ENCODE measurements at places on chromosomes 6 and 20.

DNA sequence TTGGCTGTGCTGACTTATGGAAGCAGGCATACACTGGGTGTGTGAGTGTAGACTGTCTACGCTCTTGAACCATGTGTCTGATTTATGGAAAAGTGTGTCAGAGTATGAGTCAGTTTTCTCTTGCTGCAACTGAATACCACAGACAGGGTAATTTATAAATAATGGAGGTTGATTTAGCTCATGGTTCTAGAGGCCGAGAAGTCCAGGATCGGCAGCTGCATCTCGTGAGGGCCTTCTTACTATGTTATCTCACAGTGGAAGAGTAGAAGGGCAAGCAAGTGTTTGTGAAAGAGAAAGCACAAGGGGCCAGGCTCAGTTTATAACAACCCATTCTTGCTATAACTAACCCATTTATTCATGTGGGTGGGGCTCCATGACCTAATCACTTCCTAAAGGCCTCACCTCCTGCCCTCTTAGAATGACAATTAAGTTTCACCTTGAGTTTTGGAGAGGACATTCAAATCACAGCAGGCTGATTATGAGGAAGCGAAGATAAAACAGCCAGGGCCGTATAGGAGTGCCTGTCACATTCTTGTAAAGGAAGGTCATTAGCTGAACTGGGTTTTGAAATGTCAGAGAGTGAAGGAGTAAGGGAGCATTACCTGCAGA, 6.7 kb downstream of the GPR31 start:
- no peaks in the 10 kb centered on the region for H3K4me1 ChIP-seq
- H3K4me3 ChIP-seq: no peak overlapping the region
- no peaks in the 10 kb centered on the region for H3K36me3 ChIP-seq
- no peak overlapping the region for H3K27ac ChIP-seq

DNA sequence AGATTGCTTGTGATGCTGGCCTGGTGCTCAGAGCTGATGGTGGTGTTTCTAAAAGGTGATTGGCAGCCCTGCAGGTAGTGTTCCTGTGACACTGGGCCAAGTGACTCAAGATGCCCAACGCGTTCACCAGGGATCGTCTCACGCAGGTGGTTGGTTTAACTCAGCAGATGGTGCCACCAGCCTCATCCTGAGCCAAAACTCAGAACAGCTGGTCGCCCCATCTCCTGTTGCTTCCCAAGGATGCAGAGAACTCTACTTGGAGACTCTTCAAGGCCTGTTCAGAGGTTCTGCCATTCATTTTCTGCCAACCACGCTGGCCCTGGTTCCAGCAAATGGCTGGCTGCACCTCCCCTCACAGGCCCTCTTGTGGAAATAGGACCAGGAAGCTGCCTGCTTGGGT, 394.4 kb downstream of the CDH26 start:
- no peaks in the 10 kb centered on the region for H3K4me1 ChIP-seq
- H3K4me3 ChIP-seq: no peak overlapping the region
- no peak overlapping the region for H3K27ac ChIP-seq
- H3K36me3 ChIP-seq: no peaks in the 10 kb centered on the region

- ATAC-seq: no peak
- peaks cover 6% of the 10 kb centered on the region for H3K27me3 ChIP-seq
- no peak overlapping the region for H3K4me3 ChIP-seq
- H3K36me3 ChIP-seq: no peaks in the 10 kb centered on the region
- peak overlapping the region; percentile 88 for H3K27ac ChIP-seq
Observed at GRCh38 chr20:1322511-1323245, 6.3 kb downstream of the SDCBP2 start.

DNA sequence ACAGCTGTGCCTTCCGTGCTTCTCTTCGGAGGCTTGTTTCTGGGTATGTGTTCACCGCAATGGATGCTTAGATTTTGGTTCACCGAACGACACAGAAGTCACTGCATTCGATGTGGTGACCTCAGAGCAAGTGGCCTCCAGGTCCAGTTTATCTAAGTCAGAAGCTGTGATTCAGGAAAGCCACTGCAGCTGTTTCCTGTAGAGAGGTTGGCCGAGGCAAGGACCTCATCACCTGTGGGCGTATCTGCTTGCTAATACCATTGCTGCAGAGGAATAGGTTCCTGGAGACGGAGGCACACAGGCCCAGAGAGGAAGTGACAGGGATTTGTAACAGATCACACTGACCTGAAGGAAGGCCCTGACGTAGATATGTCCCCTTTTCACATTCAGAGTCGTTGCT, 82.7 kb downstream of the FARS2 start:
- no peaks in the 10 kb centered on the region for H3K36me3 ChIP-seq
- no peak overlapping the region for H3K4me3 ChIP-seq
- H3K27ac ChIP-seq: no peak overlapping the region
- no peak for ATAC-seq
- no peaks in the 10 kb centered on the region for H3K27me3 ChIP-seq

DNA sequence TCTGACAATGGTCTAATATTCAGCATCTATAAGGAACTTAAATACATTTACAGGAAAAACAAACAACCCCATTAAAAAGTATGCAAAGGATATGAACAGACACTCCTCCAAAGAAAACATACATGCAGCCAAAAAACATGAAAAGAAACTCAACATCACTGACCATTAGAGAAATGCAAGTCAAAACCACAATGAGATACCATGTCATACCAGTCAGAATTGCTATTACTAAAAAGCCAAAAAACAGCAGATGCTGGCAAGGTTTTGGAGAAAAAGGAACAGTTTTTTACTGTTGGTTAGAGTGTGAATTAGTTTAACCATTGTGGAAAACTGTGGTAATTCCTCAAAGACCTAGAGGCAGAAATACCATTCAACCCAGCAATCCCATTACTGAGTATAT, 339.0 kb upstream of the ADGRB3 start:
- no peaks in the 10 kb centered on the region for H3K27me3 ChIP-seq
- H3K4me3 ChIP-seq: no peak overlapping the region
- no peaks in the 10 kb centered on the region for H3K36me3 ChIP-seq
- no peak for ATAC-seq
- no peak overlapping the region for H3K27ac ChIP-seq

DNA sequence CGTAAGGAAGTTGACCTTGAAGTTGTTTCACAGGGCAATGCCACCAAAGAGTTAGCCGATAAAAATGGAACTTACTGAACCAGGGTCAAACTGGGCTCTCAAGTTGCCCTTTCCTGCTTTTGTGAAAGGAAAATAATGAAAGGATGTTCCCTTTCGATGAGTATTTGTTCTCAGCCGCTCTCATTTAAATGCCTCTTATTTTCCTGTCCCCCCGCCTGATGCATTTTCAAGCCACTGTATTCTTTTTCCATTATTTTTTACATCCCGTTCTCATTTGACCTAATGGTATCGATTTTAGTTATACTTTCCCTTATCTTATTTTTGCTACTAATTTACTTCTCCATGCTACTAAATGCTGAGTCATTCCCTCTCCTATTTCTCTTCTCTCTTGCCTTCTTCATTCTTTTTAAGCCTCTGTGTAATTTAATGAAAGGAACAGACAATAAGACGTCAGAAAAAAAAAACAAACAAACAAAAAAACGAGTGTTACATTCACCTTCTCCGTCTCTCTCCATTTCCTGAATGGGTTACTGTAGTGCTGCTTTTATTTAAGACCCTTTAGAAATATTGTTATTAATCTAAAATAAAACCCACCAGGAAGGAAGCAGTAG, 655 bp upstream of the NDUFAF4 start:
- ATAC-seq: no peak
- H3K36me3 ChIP-seq: peaks cover 29% of the 10 kb centered on the region
- peak overlapping the region; percentile 88 for H3K4me3 ChIP-seq
- no peaks in the 10 kb centered on the region for H3K27me3 ChIP-seq

GRCh38 chr20:35773154-35773751, 1.4 kb downstream of the PHF20 start:
- H3K4me3 ChIP-seq: no peak overlapping the region
- ATAC-seq: no peak
- H3K27me3 ChIP-seq: no peaks in the 10 kb centered on the region
- peaks cover 40% of the 10 kb centered on the region for H3K4me1 ChIP-seq

- H3K36me3 ChIP-seq: no peaks in the 10 kb centered on the region
- peak overlapping the region; percentile 51 for H3K27ac ChIP-seq
- no peak overlapping the region for H3K4me3 ChIP-seq
- peak; percentile 80 for ATAC-seq
Observed at GRCh38 chr6:119096721-119097565, 18.5 kb upstream of the FAM184A start.

DNA sequence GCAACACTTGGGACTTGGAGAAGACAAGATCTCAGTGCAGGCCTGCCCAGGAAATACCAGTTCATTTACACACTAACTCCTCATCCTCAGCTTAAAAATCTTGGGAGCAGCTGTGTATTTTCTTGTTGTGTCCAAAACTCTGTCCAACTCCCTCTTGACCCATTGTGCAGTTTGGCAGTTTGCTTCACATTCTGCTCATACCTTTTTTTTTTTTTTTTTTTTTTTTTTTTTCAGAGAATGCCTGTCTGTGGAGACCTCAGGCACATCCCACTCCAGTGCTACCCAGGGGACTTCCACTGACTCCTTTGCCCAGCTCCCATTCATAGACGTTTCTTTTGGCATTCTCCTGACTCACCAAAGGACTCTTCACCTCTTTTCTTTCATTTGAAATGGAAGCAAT, 265.8 kb upstream of the TCF21 start:
- ATAC-seq: peak; percentile 65
- H3K4me3 ChIP-seq: no peak overlapping the region
- H3K36me3 ChIP-seq: no peaks in the 10 kb centered on the region
- H3K4me1 ChIP-seq: no peaks in the 10 kb centered on the region
- H3K27ac ChIP-seq: no peak overlapping the region

DNA sequence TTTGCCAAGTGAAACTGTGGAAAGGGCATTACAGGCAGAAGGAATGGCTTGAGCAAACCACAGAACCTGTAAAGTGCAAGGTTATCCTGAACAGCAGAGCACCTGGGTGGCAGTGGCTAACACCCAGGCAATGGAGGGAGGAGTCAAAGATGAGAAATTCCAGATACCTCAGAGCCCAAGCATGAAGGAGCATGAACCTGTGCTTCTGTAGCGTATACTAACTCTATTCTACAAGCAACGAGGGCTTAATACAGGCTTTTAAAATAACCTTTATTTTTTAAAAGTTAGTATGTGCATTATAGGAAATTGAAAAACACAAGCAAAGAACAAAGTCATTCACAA, 77.0 kb downstream of the CNBD2 start:
- H3K27me3 ChIP-seq: no peaks in the 10 kb centered on the region
- H3K36me3 ChIP-seq: no peaks in the 10 kb centered on the region
- H3K4me3 ChIP-seq: no peak overlapping the region
- no peak overlapping the region for H3K27ac ChIP-seq
- peaks cover 34% of the 10 kb centered on the region for H3K4me1 ChIP-seq

DNA sequence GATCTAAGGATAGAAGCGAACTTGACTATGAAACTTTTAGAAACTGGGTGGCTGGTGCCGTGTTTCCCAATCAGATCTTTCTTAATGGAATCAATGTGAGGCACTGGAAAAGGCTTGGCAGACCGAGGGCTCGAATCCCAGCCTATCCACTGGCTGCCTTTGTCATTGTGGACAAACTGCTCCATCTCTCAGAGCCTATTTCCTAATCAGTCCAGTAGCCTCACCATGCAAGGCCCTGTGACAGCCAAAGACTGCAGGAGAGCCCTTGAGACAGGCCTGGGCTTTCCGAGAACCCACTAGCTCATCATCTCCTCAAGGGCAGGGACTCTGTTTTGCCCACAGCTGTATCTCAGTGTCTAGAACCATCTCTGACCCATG, 43.4 kb downstream of the SPDEF start:
- no peak overlapping the region for H3K4me3 ChIP-seq
- no peak for ATAC-seq
- H3K36me3 ChIP-seq: no peaks in the 10 kb centered on the region
- H3K27me3 ChIP-seq: peaks cover 41% of the 10 kb centered on the region
- H3K27ac ChIP-seq: no peak overlapping the region

- no peak overlapping the region for H3K4me3 ChIP-seq
- H3K27me3 ChIP-seq: no peaks in the 10 kb centered on the region
- no peaks in the 10 kb centered on the region for H3K36me3 ChIP-seq
- H3K4me1 ChIP-seq: peaks cover 6% of the 10 kb centered on the region
- no peak overlapping the region for H3K27ac ChIP-seq
Observed at GRCh38 chr6:100230115-100230952, 234.4 kb downstream of the SIM1 start.

DNA sequence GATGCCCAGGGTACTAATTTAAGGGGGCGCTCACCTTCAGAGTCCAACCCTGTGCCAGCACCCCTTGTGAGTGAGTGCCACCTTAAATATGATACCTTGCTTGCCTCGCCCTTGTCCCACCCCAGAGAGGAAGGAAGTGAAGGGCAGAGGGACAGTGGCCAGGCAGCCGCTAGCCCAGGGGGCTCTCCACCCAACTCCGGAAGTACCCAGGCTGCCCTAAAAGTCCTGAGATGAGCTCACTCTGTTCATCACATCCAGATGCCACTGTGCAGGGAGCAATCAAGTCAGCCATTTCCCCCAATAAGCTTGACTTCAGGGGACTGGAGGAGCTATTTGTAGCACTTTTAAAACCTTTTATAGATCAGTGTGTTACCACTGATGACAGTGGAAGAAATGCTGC, 25.0 kb upstream of the STX16 start:
- H3K4me1 ChIP-seq: no peaks in the 10 kb centered on the region
- no peak for ATAC-seq
- no peaks in the 10 kb centered on the region for H3K27me3 ChIP-seq

DNA sequence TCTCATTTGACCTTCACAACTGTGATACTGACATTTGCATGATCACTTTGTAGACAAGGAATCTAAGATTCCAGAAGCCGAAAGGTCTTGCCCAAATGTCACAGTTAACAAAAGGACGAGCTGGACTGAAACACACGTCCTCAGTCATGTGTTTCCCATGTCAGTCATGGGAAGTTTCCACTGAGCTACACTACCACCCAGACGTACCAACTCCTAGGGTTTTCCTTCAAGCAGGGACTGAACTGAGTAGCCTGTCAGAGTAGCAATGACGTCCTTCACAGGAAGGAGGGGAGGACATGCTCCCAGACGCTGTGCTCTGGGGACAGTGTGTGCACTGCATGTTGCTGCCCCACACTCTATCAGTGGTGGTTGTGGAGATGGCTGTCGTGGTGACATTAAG, 215.8 kb upstream of the SMLR1 start:
- no peaks in the 10 kb centered on the region for H3K36me3 ChIP-seq
- no peaks in the 10 kb centered on the region for H3K4me1 ChIP-seq
- no peak for ATAC-seq
- no peaks in the 10 kb centered on the region for H3K27me3 ChIP-seq

DNA sequence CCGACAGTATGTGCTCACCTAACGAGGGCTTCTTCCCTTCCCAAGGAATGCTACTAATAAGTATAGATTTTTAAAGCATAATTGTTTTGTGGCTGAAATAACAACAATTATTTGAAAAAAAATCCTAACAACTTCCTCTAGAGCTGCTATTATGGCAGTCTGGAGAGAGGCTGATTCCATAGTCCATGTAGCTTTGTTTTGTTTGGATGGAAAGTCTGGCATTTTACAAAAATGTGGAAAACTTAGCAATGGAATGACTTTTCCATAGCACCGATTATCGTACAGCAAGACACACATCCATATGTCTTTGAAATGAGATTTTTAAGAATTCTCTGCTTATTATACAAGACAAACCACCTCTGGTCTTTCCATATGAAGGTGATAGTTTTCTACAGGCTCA, 252.4 kb upstream of the TAB2 start:
- no peaks in the 10 kb centered on the region for H3K36me3 ChIP-seq
- H3K27ac ChIP-seq: no peak overlapping the region
- ATAC-seq: no peak
- H3K4me3 ChIP-seq: no peak overlapping the region
- H3K4me1 ChIP-seq: peaks cover 6% of the 10 kb centered on the region
- no peaks in the 10 kb centered on the region for H3K27me3 ChIP-seq
